ENCODE measurements at places on chromosomes 2 and 18.

- no peak for DNase-seq
Measured at GRCh38 chr2:157872791-157873190, 3.3 kb downstream of the ACVR1 start.

DNA sequence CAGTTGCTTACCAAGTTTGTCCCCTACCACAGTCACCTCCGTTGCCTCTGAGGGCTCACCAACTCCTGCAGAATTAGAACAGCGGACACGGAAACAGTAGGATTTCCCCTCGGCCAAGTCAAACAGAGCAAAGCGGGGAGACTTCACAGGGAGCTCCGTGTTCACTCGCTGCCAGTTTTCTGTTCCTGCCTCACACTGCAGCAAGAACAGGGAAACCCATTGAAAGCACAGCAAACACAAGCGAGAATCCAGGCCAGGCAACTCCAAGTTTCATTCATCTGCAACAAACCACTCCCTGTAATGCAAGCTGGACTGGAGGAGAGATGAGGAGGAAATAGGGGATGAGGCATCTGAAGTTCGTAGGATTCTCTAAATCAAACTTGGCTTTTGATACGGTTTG lies 84.2 kb downstream of the MYOM1 start:
- no peak for DNase-seq

DNA sequence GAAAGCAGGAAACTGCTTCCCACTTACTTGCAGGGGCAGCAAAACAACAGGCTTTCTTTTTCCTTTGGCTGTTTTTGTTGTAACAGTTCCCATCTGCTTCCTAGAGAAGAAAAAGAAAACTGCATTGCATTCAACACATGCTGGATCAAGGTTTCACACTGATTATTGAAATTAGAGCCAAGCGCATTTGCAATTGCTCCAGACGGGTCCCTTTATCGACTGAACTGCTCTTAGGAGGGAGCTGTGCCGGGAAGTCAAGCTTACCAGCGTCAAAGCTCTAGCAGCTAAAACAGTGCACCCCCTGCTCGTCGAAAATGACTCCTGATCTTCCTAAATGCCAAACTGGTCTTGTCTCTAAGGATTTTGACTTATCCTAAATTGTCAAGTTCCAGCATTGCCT lies 164.0 kb upstream of the SESTD1 start:
- DNase-seq, result no peak

DNA sequence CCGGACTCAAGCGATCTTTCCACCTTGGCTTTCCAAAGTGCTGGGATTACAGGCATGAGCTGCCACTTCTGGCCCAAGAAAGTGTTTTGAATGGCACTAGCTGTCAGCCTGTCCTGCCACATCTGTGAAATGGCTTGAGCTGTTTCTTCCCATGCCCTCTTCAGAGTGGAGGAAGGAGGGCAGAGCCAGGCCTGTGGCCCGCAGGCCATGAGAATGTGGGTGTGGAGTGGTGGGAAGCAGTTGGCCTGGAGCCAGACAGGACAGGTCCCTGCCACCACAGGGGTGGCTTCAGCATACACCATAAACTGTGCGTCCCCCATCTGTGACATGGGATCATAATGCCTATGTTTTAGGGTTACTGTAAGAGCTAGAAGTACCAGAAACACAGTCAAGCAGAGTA lies 6.5 kb downstream of the SLC66A3 start:
- no peak for DNase-seq

DNA sequence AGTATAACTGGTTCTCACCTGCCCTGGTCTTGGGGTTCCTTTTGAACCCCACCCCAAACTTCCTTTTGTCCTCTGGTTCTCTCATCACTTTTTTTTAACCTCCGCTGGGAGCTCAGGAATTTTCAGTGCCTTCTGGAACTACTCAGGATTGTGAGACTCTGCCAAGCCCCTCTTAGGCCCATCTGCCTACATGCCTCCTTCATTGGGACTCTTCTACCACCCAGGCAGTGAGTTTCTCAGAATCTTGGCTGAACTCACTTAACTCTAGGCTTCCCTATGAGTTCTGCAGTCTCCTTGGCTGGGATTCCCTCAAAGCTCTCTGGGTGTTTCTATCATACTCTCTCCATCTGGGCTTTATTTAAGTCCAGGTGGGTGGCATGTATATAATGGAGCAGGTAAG lies 86.3 kb downstream of the MDH1 start:
- DNase-seq, result no peak

DNA sequence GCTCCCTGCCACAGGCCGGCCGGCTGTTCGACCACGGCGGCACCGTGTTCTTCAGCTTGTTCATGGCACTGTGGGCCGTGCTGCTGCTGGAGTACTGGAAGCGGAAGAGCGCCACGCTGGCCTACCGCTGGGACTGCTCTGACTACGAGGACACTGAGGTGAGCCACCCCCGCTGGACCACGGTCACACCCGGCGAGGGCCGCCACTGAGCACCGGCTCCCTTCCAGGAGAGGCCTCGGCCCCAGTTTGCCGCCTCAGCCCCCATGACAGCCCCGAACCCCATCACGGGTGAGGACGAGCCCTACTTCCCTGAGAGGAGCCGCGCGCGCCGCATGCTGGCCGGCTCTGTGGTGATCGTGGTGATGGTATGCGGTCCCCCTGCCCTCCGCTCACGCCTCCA lies 20.8 kb downstream of the ANO7 start:
- DNase-seq, result no peak

- no peak for DNase-seq
Measured at GRCh38 chr18:12741351-12741750, 38.5 kb downstream of the PSMG2 start.

- DNase-seq, result no peak
Measured at GRCh38 chr2:15763822-15764682, 172.4 kb downstream of the DDX1 start.

DNA sequence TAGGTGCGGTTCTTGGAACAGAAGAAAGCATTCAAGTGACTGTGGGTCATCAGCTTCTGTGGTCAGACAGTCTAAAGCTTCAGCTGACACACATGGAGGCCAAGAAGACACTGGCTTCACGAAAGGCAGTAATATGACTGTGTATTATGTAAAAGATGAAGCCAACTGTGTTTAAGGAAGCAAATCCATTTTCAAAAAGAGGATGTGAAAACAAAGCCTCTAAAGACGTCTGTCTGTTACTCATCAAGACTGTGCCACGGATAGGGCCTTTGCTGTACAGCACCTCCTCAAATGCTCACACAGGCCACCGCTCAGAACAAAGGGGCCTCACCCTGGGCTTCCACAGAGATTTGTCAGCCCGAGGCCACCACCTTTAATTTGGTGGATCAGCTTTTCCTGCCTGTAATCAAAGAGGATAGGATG lies 21.1 kb upstream of the TMEM163 start:
- no peak for DNase-seq

DNA sequence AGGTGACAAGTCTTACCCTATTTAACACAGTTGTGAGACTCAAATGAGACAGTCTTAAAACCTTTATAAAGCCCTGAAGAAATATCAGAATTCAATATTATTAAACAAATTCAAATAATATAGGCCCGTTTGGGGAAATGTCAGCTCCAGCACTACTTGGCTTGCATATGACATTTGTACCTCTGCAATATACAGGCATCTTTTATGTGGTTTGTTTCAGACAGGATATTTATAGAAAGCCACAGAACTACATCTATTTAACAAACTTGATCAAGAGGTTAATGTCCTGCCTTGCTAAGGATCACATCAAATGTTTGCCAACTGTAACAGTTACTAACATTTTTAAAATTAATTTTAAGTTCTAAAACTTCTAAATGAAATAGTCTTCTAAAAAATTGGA lies 3.2 kb upstream of the MREG start:
- DNase-seq, result no peak

DNA sequence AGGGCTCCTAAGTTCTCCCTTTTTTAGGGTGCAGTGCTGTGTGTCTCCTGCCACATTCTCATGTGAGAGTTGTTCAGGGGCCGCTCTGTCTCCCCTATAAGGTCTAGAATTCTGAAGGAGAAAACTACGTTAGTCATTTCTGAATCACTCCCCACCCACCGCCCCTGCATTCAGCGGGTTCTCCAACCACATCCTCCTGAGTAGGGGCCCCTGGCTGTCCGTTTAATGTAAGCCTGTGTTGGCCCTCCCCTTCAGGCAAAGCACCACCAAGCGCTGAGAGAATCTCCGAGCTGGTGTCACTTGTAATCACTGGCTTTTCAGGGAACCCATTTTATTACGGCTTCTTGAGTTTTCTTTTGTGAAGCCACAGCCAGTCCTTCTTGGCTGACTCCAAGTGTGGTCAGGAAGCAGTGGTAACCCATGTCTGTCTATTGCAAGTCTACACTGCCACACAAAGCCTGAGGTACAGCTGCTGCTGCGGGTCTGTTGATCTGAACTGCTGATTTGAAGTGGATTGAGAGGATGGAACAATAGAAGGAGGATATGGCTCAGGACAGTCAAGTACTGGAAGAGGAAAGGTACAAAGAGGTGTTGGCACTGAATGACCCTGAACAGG lies 16.9 kb downstream of the LCT start:
- no peak for DNase-seq

DNA sequence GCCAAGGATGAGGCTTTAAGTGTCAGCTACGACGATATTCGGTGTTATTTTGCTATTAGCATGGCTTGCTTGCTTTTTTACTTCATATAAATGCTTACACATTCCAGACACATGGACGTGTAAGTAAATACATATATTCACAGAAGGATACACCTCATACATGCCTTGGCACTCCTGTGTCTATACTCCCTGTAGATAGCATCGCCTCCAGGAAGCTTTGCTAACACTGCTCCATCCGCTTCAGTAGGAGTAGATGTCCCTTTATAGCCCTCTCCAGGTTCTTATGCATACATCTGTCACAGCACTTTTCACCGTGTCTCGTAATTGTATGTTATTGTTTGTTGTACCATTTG lies 27.5 kb upstream of the KCTD1 start:
- DNase-seq, result no peak

- DNase-seq, result no peak
Measured at GRCh38 chr2:172323861-172324597, 103.4 kb upstream of the ITGA6 start.

GRCh38 chr2:231680992-231681852 lies 27.1 kb upstream of the PTMA start:
- DNase-seq, result no peak

- no peak for DNase-seq
Measured at GRCh38 chr2:25054720-25055119, 12.8 kb downstream of the EFR3B start.

- DNase-seq, result no peak
Measured at GRCh38 chr2:27887830-27888229, 2.4 kb downstream of the RBKS start.

- DNase-seq, result no peak
Measured at GRCh38 chr2:181183878-181184542, 203.6 kb downstream of the UBE2E3 start.

All from esophagus squamous epithelium (tissue), 5 donors.